ENCODE measurements at places on chromosomes 3 and 15.

GRCh38 chr15:88022716-88023115, 233.8 kb downstream of the NTRK3 start:
- DNase-seq, result no peak

GRCh38 chr3:45786801-45787495, 9.4 kb downstream of the SLC6A20 start:
- no peak for DNase-seq

- DNase-seq, result no peak
Measured at GRCh38 chr3:187522293-187522692, 147.9 kb downstream of the SST start.

DNA sequence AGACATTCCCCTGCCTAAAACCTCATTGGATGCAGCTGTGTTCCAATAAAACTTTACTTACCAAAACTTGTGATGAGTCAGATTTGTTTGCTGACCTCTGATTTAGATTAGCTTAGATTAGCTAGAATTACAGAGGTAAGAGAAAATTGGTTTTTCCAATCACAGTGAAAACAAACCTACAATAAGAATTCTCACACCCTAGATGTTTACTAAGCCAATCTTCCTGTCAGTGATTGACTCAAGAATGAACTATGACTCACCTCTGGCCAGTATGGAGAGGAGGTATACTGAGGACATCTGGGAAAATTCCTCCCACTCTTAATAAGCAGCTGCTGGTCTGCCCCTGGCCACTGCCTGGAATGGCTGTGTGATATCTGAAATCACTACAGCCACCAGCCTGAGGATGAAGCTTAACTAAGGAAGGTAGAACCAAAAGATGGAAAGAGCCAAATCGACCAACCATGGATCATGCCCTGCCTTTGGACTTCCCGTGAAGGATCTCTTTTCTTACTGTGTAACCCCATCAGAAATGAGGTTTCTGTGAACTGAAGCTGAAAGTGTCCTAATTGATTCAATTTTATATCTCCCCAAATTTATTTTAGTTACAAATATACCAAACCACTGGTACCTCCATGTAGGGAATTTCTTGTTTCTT, 19.0 kb upstream of the GHSR start:
- no peak for DNase-seq

- no peak for DNase-seq
Measured at GRCh38 chr3:18501679-18502343, 76.7 kb upstream of the SATB1 start.

GRCh38 chr3:187747506-187747905, 2.2 kb upstream of the BCL6 start:
- DNase-seq, result no peak

- no peak for DNase-seq
Measured at GRCh38 chr3:163671201-163671600, 1407.1 kb downstream of the SI start.

DNA sequence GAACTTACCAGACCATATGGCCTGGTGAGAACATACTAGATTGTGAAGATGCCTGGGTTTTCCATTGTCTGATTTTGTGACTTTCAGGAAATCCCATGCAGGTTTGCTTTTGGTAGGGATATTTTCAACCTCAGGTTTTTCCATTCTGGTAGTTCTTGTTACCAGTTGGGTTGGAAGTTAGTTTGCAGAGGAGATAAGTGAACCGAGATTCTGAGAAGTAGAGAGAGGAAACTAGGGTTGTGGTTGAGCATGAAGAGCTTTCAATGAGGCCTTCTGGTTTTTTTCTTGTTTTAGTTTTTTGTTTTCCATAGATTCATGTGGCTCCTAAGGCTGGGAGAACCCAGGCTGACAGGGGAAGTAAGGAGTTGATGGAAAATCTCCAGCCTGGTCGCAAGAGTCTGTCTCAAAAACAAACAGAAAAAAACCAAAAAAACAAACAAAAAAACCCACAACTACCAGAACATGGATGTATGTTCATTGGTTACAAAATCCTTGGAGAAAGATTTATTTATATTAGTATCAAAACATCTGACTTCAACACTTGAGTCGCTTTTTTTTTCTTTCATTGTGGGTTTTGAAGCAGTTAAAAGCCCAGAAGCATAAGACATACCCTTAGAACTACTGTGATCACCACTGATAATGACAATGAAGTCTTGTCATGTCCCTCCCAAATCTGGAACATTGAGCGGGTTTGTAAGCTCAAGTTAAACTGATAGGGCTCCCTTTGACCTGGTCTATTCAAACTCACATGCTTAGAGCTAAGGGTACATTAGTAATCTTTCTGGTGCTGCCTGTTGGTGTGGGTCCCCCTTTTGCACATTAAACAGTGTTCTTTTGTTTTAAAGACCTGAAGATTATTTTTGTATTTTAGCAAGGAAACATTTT, 3.2 kb downstream of the GPR171 start:
- DNase-seq, result no peak

DNA sequence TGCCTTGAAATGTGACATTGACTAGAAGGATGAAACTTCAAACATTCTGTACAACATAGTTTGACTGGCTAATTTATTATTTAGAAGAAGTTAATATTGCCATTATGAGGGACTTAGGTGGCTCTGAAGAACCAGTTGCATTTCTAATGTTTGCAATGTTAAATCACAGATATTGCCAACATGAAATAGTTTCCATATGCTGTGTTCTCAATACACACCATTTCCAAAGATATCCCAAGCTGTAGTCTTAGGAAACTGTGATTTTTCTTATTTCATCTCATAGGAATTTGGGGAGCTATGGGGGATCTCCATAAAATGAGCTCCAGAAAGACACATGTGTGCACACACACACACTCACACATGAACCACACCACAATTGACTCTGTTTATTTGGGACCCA, 36.3 kb downstream of the ALG1L2 start:
- DNase-seq, result no peak

- no peak for DNase-seq
Measured at GRCh38 chr3:98027085-98027446, 8.0 kb downstream of the GABRR3 start.

DNA sequence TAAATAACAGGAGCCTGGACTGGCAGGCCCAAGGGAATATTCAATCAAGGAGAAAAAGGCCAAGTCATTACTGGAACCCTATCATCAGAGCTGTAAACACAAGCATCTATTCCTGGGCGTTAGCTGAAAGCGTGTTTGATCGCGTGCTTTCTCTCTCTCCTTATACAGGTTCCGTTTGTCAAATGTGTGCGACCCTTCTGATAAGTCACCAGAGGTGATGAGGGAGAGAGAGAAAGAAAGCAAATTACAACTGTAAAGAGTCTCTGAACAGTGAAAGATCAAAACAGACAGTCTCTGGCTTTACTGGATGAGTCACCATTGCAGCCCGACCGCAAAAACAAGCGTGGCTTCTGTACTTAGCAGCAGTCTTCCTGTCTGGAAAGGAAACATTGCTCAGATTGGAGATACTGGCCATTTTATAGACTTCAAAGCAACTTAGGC, 39.5 kb upstream of the TPRG1 start:
- peak; percentile 67 for DNase-seq

DNA sequence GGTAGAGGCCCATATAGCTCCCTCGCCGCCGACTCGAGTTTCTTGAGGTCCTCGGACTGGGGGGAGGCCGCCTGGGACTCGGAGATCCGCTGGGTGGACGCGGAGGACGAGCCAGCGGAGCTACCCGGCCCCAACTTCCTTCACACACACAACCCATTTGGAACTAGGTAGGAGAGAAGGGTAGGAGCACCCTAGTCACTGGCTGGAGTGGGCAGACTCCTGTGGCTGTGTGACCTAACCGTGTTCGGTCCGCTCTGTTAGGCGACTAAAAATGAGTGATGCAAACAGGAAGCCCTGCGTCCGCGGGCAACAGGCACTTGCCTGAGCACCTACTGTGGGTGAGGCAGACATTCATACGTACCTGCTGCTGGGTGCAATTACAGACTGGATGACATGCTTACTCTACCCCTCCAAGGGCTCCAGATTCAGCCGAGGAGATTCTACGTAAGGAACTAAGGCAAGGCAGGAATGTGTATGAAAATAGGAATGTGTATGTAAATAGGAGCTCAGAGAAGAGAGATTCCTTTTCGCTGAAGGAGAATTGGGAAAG, 4.6 kb upstream of the SIN3A start:
- peak; percentile 44 for DNase-seq

DNA sequence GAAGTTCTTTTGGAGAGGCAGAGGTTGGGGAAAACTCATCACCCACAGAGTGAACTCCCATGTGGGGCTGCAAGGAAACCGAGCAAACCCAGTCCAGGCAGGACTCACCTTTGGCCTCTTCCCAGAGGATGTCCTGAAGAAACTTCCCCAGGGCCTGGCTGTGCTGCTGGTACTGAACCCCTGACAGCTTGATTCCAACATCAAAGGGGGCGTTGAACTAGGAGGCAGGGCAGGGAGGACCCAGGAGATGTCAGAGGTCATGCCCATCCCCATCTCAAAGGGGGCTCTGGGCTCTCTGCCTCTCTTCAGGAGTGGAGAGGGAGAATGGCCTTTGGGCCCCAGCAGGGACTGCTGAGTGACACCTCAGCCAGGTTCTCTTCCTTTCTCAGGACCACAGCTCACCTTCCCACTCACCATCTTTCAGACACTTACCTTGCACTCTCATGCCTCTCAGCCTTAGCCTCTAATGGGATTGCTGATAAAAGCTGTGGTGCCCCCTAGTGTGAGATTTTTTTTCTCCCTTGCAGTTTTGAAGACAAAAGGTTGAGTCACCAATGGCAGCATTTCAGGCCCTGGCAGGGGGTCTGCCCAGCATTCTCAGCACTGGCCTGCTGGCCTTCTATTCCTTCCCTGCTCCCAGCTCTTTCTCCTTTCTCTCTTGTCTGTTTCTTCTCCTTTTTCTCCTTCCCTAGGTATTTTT, 6.0 kb downstream of the GHRL start:
- DNase-seq, result no peak

- no peak for DNase-seq
Measured at GRCh38 chr3:197953881-197954280, 3.9 kb downstream of the RPL35A start.

GRCh38 chr15:71611553-71612396, 198.6 kb upstream of the NR2E3 start:
- no peak for DNase-seq

GRCh38 chr15:85718271-85718971, 76.3 kb downstream of the KLHL25 start:
- DNase-seq, result no peak

DNA sequence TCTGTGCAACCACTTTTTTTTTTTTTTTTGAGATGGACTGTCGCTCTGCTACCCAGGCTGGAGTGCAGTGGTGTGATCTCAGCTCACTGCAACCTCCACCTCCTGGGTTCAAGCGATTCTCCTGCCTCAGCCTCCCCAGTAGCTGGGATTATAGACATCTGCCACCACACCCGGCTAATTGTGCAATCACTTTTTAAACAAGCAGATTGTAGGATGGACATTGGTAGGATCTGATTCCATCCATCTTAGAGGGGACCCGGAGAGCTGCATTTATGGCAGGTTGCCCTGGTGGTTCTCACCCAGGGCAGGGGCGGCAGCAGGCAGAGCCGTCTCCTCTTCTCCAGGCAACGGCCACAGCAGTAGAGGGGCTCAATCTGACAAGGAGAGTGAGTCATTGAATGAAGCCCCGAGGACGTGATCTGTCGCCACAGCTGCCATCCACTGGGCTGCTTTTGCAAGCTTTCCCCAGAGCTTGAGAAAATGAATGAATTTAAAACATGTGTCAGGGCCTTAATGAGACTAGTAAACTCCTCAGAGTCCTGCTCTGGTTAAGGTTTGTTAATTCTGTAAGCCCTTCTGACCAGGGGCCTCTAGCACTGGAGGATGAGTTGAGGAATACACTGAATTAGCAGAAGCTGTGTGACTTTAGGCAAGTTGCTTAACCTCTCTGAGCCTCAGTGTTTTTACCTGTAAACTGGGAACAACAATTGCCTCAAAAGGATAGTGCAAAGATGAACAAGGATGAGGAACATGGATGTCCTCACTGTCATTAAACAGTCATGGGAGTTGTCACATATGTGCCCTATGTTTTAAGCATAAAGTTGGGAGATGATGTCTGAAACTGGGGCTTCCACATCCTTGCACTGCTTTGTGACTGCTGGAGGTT, 129.1 kb downstream of the ASB7 start:
- no peak for DNase-seq

DNA sequence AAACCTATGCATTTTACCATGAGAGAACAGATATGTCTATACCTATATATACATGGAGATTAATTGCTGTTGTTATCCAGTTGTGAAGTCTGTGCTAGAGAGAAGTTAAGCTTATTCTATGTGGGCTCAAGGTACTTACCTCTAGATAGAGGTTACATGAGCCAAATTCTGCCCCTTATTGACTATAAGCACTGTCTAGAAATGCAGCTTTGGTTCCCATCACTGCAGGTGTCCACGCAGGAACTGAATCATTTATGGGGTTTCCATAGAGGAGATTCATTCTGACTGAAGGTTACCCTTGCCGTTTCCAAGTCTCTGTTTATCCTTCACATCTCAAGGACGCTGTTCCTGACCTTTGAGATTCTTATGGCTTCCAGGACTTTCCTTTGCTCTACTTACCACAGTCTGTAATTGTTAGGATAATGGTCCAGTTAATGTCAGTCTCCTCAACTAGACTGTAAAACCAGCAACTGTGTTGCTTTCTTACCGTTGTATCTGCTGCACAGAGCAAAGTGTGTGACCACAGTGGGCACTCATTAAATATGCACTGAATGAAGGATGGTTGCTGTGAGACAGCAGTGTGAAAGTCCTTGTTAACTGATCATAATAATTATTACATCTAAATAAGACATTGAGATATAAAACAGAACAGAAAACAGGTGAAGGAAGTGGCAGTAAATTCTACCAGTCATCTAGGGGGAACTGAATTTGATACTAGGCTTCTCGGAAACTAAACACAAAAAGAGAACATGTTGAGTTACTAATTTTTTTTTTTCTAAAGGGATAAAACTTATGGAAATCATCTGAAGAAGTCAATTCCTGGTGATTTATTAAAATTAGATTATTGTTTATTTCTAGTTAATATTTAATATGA, 44.0 kb upstream of the BCL6 start:
- DNase-seq, result no peak

- DNase-seq, result no peak
Measured at GRCh38 chr3:35969406-35969805, 330.1 kb downstream of the ARPP21 start.

DNA sequence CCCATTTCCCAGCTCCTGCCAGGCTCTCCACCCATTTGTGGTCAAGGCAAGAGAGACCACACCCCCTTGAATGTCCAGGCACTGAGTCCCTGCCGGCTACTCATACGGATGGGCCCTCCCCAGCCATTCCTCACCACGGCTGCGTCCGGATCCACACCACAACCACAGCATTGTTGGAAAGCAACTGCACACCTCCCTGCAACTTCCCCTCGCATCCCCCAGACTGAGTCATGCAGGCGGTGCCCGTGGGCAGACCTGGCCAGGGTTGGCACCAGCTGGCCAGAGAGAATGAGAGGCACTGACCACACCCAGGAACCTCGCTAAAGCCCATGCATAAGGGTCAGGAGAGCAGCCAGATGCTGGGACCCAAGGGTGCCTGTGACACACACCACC, 30.5 kb downstream of the LOXL1 start:
- no peak for DNase-seq

GRCh38 chr3:27568393-27568792, 84.2 kb upstream of the SLC4A7 start:
- no peak for DNase-seq

- no peak for DNase-seq
Measured at GRCh38 chr15:29542994-29543393, 273.4 kb upstream of the NSMCE3 start.

Data from stimulated activated CD8-positive, alpha-beta memory T cell treated with anti-CD3 and anti-CD28 coated beads, Interleukin-15, amount 100 ng/mL, for 48 hours (primary cell).